ENCODE measurements at places on chromosomes 6 and 20.

- DNase-seq = no peak
These were observed 155.3 kb upstream of the EYA4 start for GRCh38 chr6:133085896-133086295.

- DNase-seq = no peak
These were observed 1.4 kb upstream of the KHDC1 start for GRCh38 chr6:73264446-73264845.

DNA sequence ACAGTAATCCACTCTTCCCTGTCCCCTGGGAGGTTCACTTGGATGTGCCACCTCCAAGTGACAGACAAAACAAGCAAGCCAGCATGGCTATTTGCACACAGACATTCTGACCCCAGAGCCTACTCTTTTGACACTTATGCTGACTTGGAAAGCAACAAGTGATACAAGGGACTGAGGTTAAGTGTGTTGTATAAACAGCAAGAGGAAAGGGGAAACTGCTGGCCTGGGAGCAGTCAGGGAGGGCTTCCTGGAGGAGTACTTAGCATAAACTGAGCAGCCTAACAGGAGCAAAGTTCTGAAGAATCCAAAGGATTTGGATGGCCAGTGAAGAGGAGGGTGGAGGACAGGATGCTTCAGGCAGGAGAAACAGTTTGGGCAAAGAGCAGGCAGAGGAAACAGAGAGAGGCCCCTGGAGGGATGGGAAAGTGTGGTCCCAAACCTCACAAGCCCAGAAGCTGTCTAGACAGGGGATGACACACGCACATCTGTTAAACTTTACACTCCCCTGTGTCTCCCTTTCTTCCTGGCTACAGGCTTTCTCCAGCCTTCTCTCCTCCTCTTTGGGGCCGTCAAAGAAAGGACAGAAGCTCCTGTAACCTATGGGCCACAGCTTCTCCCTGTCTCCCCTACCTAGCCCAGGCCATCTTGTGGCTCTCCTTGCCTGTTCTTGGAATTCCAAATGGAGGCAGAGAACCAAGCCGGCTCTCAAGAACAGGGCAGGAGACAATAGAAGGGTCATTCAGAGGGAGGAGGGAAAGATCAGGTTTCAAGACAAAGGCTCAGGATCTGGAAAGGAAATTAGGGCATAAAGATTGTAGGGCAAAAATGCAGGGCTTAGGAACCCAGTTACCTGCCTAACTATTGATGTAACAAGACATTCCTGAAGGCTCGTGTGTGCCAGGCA, 19.3 kb downstream of the SULF2 start:
- no peak for DNase-seq

- no peak for DNase-seq
These were observed 40.5 kb downstream of the RNGTT start for GRCh38 chr6:88922775-88923548.

DNA sequence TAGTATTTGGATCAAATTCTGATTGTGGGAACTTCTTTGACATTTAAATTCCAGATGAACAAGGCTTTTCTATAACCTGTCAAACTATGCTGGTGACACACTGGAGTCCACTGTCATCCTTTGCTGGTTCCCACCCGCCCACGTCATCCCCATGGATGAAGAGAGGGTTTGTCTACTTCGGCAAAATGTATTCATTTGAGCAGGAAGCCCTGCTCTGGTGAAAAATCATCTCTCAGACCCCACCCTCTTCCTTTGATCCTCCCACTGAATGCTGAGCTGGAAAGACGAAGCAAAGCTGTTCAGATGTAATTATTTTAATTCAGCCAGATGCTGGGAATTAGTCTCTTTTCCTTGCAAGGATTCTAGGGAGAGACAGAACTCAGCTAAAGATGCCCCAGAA, 50.5 kb downstream of the CPNE5 start:
- DNase-seq = no peak

- DNase-seq = no peak
These were observed 108.6 kb upstream of the NAA20 start for GRCh38 chr20:19908576-19908975.

DNA sequence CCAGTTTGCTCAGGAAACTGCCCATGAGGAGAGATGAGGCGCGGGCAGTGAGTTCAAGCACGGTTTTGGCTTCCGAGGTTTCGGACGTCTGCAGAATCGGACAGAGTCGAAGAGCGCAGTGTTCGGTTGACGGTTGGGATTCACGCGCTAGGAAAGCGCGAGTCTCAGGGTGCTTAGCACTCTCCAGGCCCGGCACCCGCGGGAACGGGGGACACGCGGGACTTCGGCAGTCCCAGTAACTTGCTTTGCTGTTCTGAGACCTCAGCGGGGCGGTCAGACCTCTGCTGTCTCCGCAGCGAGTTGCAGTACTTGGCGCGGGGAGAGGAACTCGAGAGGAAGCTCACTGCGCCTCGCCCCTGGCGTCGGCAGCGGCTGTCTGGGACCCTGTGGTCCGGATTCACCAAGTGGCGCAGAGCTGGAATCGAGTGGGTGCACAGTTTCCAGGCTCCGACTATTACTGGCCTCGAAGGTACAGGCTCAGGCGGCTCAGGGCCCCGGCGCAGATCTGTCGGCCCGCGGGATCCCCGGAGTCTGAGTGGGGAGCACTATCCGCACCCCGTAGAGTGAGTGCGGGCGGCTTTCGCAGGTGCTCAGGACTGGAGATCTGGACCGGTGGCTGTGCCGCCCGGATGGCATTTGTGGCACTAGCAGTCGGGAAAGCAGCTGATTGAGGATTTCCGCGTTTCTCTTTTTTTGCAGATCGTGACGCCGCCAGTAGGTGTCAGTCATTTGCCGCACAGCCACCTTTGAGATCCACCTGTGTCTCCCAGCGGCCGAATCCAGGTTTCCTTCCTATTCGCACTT, at the start of gene POM121L2:
POM121L2 (minus strand) TSS at position 128 of the 804 bp plus-strand sequence; CDS start at position 25, 103 bp downstream.
- peak; percentile 32 for DNase-seq

DNA sequence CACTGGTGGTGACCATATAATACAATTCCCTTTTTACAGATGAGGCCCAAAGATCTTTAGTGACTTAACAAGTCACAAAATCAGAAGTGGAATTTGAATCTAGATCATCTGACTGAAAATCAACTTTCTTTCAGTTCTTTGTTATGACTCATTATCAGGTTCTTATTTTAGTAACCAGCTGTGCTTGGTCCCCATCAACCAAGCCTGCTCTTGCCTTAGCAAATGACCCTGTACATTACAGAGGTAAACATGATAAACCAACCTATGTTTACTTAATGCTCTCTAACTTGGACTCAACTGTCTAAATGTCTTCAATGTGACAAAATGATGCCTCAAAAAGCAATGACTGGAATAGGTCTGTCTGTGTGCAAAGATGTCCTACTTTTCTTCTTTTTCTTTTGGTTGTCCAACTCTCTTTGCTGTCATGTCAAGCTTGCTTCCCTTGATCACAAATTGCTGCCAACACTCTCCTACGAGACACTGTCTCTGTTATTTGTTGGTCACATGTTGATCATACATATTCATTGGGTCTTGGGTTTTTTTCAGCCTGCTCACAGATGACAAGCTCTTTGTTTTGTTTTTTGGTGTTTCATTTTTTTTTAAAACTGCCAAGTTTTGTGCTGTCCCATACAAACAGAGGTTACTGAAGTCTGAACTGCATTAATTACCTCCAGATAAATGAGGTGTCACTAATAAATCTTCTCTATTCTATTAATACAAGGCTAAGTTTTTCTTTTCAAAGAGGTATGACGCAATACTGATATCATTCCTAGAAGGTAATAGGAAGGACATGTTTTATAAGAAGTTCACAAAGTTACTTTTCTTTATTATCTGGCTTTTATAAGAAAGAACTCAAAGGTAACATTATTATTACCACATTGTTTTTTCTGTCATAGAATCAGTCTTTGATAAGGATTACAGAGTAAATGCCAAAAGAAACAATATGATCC, 62.2 kb upstream of the PLN start:
- DNase-seq = no peak

GRCh38 chr6:166335378-166336302, 6.7 kb downstream of the SFT2D1 start:
- no peak for DNase-seq

DNA sequence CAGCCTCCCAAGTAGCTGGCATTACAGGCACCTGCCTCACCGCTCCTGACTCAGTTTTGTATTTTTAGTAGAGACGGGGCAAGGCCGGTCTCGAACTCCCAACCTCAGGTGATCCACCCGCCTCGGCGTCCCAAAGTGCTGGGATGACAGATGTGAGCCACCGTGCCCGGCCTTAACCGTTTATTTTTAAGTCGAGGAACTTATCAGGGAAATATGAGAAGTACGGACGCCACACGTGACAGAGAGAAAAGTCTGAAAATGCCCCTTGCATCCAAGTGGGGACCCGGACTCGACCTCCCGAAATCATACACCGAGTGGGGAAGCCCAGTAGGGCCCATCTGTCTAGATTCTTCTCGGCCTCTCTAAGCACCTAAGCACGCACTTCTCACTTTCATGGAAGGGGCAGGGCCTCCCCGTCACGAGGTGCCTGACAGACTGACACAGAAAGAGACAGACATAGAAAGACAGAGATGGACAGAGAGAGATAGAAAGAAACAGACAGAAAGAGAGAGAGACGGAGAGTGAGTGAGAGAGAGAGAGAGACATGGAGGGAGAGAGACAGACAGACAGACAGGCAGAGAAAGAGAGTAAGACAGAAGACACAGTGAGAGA, 756.5 kb upstream of the DEFB115 start:
- DNase-seq = no peak

DNA sequence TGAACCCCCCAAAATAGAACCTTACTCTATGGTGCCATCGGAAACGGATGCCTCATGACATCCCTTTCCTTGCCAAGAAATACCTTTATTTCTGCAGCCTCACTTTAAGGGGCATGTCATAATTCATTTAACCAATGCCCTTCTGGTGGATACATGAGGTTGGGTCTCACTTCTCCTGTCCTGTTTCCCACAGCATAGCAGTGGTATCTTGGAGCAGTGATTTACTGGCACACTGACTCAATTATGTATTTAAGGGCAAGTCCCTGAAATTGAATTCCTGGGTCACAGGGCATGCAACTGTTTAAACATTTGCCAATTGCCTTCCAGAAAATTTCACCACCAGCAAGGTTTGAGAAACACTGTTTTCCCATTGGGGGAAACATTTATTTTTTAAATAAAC, 639 bp upstream of the LBP start:
- DNase-seq = no peak

GRCh38 chr6:152271776-152272464, 365.2 kb downstream of the SYNE1 start:
- no peak for DNase-seq

GRCh38 chr6:3718407-3718806, 33.1 kb downstream of the PXDC1 start:
- DNase-seq = no peak

- DNase-seq = no peak
These were observed 473.5 kb upstream of the SPTLC3 start for GRCh38 chr20:12535316-12535715.

Data from stimulated activated CD8-positive, alpha-beta memory T cell treated with anti-CD3 and anti-CD28 coated beads, Interleukin-2, amount 100 ng/mL, for 1 hour (primary cell).